ENCODE measurements at places on chromosomes 6 and 20. TPM values are rescaled to one million over a fixed set of nuclear protein-coding genes. Genes with fewer than 3 reads are reported as not detected.

Gene LIN28B
- not detected for total RNA-seq

DNA sequence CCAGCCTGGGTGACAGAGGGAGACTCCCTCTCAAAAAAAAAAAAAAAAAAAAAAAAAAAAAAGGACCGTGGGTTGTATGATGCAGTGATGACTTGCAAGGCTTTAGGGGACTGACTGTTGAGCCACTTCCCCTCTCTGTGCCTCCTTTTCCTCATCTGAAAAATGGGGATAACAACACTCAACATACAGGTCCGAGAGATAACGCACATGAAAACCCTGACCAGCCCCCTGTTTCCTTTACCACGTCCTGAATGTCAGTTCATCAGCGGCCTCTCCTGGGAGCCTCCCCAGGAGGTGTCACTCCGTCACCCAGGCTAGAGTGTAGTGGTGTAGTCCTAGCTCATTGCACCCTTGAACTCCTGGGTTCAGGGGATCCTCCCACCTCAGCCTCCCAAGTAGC, 3.9 kb downstream of the SLA2 start:
- H3K36me3 ChIP-seq = no peaks in the 10 kb centered on the region
- no peaks in the 10 kb centered on the region for H3K27me3 ChIP-seq
- no peaks in the 10 kb centered on the region for H3K4me1 ChIP-seq
- H3K4me3 ChIP-seq = no peak overlapping the region
- no peak for DNase-seq

Gene HBS1L
- total RNA-seq = 89.0 TPM

Gene MEI4
- total RNA-seq = 0.42 TPM

DNA sequence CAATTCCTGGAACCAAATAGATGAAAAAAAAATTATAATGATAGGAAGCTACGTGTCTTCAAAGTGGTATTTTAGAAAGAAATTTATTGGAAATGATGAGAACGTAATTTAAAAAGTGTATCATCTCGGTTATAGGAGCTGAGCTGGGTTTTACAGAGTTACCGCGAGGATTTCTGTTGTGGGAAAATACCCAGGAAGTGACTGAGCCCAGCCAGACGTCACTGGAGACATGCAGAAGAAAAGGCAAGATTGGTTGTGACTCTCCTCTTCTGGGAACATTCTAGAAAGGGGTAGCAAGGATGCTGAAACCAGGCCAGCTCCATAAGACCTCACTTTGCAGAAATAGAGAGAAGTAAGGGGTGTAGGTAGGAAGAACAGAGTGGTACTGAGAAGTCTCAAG, 95.9 kb upstream of the ADGRF1 start:
- H3K27me3 ChIP-seq = no peaks in the 10 kb centered on the region
- no peaks in the 10 kb centered on the region for H3K36me3 ChIP-seq
- no peak overlapping the region for H3K4me3 ChIP-seq
- no peak for DNase-seq
- no peaks in the 10 kb centered on the region for H3K4me1 ChIP-seq

DNA sequence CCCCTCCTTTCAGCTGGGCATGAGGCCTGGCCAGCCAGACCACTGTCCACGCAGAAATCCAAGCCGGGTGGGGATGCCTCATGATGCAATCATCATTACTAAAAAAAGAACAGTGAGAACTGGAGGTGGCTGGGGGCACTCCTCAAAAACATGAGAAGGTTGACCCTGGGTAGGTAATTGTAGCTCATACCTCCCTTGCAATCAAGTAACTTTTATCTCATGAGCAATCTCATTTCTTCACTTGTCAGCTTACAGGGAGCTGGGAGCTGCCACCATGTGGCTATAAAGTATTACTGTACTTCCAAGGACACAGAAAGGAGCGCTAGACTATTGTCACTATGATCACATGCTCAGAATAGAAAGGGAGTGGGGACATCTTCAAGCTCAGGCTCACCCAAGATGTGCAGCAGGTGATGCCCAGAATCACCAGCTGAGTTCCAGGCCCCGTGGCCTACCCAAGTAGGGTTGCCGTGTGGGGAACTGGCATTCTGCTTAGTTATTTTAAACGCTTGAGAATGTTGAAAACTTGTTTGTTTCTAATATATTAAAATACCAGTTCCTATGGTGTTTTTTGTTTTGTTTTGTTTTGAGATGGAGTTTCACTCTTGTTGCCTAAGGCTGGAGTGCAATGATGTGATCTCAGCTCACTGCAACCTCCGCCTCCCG, 3.0 kb upstream of the CDH26 start:
- H3K27me3 ChIP-seq = peaks cover 5% of the 10 kb centered on the region
- H3K4me3 ChIP-seq = no peak overlapping the region
- no peak overlapping the region for H3K27ac ChIP-seq
- no peaks in the 10 kb centered on the region for H3K36me3 ChIP-seq

Gene KCNQ2
- total RNA-seq = not detected

Gene MICB
- 1.8 TPM for total RNA-seq

GRCh38 chr6:101689695-101690094, 296.2 kb downstream of the GRIK2 start:
- H3K27me3 ChIP-seq = no peaks in the 10 kb centered on the region
- H3K4me1 ChIP-seq = no peaks in the 10 kb centered on the region
- H3K27ac ChIP-seq = no peak overlapping the region

Gene RAET1G
- not detected for total RNA-seq

GRCh38 chr6:87671555-87672029, 30.4 kb downstream of the AKIRIN2 start:
- peaks cover 42% of the 10 kb centered on the region for H3K4me1 ChIP-seq
- DNase-seq = no peak
- H3K27me3 ChIP-seq = no peaks in the 10 kb centered on the region

- no peaks in the 10 kb centered on the region for H3K4me1 ChIP-seq
- no peak overlapping the region for H3K4me3 ChIP-seq
- no peaks in the 10 kb centered on the region for H3K27me3 ChIP-seq
- no peak overlapping the region for H3K27ac ChIP-seq
These were observed 83.7 kb upstream of the AHI1 start for GRCh38 chr6:135581211-135581610.

- H3K36me3 ChIP-seq = no peaks in the 10 kb centered on the region
- no peaks in the 10 kb centered on the region for H3K27me3 ChIP-seq
These were observed 32.2 kb upstream of the ADGRF5 start for GRCh38 chr6:46953921-46954320.

GRCh38 chr6:108562503-108562993, 1.8 kb downstream of the FOXO3 start:
- H3K27me3 ChIP-seq = no peaks in the 10 kb centered on the region
- H3K4me1 ChIP-seq = peaks cover 6% of the 10 kb centered on the region
- H3K4me3 ChIP-seq = peak overlapping the region; percentile 90
- DNase-seq = peak; percentile 67
- peak overlapping the region; percentile 100 for H3K27ac ChIP-seq
- H3K36me3 ChIP-seq = no peaks in the 10 kb centered on the region

DNA sequence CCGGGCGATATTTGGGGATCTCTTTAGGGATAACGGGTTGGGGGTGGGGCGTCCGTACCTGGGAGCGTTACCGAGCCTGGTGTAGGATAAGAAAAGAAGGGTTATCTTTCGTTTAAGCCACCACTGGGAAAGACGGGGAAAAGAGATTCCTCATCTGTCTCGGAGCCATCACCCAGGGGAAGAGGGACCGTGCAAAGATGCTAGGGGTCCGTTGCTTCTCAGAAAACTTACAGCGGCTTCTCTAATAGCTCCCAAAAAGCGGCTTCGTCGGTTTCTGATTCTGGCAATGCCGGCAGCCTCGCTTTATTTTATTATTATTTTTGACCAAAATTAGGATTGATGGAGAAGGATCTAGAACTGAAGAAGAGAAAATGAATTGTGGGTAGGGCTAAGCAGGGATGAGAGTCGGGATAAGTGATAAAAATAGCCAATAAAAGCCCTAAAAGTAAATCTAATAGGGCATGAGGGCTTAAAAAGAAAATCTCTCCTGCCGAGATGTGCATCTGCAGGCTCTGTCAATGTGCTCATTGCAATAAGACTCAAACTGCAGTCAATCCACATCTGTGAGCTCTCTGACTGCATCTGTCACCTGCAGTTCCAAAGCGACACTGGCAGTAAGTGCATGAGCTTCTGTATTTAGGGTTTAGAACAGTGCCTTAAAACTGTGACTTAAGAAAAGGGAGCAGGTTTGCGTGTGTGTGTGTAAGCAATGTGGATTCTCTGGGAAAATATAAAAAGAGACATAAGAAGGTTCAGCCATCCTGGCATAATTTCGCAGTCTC, 801 bp downstream of the TBPL1 start:
- peak overlapping the region; percentile 92 for H3K27ac ChIP-seq
- peaks cover 5% of the 10 kb centered on the region for H3K4me1 ChIP-seq
- H3K4me3 ChIP-seq = peak overlapping the region; percentile 99
- no peaks in the 10 kb centered on the region for H3K27me3 ChIP-seq
- no peak for DNase-seq
- no peaks in the 10 kb centered on the region for H3K36me3 ChIP-seq

GRCh38 chr20:48723308-48724264, 104.2 kb downstream of the PREX1 start:
- no peak overlapping the region for H3K4me3 ChIP-seq
- no peak overlapping the region for H3K27ac ChIP-seq
- DNase-seq = peak; percentile 50
- H3K27me3 ChIP-seq = no peaks in the 10 kb centered on the region

GRCh38 chr20:44154521-44155001, 32.4 kb downstream of the JPH2 start:
- H3K36me3 ChIP-seq = no peaks in the 10 kb centered on the region
- H3K4me1 ChIP-seq = no peaks in the 10 kb centered on the region
- H3K4me3 ChIP-seq = no peak overlapping the region
- H3K27me3 ChIP-seq = peaks cover 5% of the 10 kb centered on the region
- DNase-seq = no peak

Gene CTAGE9
- not detected for total RNA-seq

Gene GNRH2
- total RNA-seq = 0.25 TPM

DNA sequence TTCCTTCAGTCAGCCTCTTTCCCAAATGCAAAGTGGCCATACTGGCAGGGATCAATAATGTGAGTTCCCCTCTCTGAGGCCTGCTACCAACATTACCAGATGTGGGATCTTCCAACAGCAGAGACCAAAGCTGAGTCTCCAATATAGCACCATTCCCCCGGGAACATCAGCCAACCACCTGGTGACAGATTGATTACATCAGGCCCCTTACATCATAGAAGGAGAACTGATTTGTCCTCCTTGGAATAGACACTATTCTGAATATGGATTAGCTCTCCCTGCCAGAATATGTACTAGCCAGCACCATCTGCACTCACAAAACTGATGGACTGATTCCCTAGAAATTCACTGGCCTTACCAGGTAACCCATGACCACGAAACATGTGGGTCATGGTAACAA, 61.9 kb upstream of the CARMIL1 start:
- no peaks in the 10 kb centered on the region for H3K27me3 ChIP-seq
- H3K4me3 ChIP-seq = no peak overlapping the region
- no peak for DNase-seq

- no peak overlapping the region for H3K4me3 ChIP-seq
- H3K4me1 ChIP-seq = no peaks in the 10 kb centered on the region
- no peak for DNase-seq
- no peak overlapping the region for H3K27ac ChIP-seq
- H3K27me3 ChIP-seq = no peaks in the 10 kb centered on the region
These were observed 43.1 kb downstream of the CD109 start for GRCh38 chr6:73739096-73739495.

DNA sequence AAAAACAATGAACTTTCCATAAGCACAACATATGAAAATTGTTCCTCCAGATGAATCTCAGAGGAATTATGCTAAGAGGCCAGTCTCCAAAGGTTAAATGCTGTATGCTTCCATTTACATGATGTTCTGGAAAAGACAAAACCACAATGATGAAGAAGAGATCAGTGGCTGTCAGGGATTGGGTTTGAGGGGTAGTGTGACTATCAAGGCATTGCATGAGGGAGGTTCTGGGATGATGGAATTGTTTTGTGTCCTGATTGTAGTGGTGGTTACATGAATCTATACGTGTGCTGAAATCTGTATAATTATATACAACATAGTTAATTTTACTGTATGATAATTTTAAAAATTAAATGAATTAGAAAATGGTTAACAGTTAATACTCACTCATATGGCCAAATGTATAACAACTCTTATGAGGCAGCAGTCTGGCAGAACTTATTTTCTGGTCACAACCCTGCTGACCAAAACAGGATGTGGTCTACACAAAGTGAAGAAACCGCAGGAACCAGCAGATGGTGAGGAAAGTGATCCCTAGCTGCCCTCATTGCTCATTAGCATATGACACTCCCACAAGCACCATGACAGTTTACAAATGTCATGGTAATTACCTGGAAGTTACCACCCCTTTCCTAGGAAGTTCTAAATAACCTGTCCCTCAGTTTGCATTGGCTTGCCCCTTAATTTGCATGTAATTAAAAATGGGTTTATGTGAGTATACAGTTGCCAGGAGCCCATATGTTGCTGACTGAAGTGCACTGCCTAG, 31.9 kb downstream of the NSFL1C start:
- no peak overlapping the region for H3K4me3 ChIP-seq
- DNase-seq = peak; percentile 34
- H3K36me3 ChIP-seq = no peaks in the 10 kb centered on the region
- no peaks in the 10 kb centered on the region for H3K4me1 ChIP-seq
- no peak overlapping the region for H3K27ac ChIP-seq

DNA sequence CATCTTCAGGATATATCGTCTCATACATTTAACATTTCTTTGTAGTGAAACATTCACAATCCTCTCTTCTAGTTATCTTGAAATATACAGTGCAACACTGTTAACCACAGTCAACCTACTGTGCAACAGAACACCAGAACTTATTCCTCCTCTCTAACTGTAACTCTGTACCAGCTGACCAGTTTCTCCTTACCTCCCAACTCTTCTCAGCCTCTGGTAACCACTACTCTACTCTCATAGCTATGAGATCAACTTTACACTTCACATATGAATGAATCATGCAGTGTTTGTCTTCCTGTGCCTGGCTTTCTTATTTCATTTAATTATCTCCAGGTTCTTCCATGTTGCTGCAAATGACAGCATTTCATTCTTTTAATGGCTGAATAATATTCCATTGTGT, 337.6 kb downstream of the BTBD9 start:
- H3K27me3 ChIP-seq = no peaks in the 10 kb centered on the region
- no peaks in the 10 kb centered on the region for H3K4me1 ChIP-seq
- H3K36me3 ChIP-seq = no peaks in the 10 kb centered on the region
- no peak overlapping the region for H3K4me3 ChIP-seq

GRCh38 chr20:22232923-22233322, 351.4 kb downstream of the FOXA2 start:
- no peaks in the 10 kb centered on the region for H3K36me3 ChIP-seq
- DNase-seq = no peak
- H3K4me3 ChIP-seq = no peak overlapping the region
- no peaks in the 10 kb centered on the region for H3K27me3 ChIP-seq
- H3K4me1 ChIP-seq = no peaks in the 10 kb centered on the region

Gene SLC22A16
- total RNA-seq = 0.08 TPM
